Activated effector memory CD4-positive, alpha-beta T cell treated with anti-CD3 and anti-CD28 coated beads, Interleukin-2, amount 50 U/mL, for 16 hours (primary cell): ENCODE measurements at places on chromosomes 4 and X.

GRCh38 chr4:88040707-88041106, 33.3 kb downstream of the PKD2 start:
- DNase-seq: no peak

GRCh38 chr4:61248705-61249104, 48.6 kb downstream of the ADGRL3 start:
- no peak for DNase-seq

DNA sequence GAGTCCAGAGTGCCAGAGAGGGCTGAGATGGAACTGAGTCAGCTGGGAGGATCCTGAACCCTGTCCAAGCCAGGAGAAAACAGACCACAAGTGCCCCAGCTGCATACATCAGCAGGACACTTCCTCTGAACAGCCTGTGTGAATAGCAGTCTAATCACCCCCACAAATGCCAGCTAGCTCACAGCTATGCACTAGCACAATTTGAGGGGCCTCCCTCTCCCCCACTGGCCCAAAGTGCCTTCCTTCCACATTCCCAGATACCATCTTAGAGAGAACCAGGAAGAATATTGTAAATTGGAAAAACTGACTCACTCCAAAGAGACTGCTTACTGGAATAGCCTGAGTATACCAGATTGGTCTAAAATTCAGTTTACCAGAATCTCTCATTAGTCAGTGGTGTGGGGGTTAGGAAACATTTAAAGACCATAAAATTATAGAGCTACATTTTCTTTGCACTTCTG, 292.6 kb upstream of the KLF3 start:
- DNase-seq: no peak

GRCh38 chr4:128579154-128579853, 230.2 kb upstream of the JADE1 start:
- DNase-seq: no peak

GRCh38 chr4:163332526-163333406, at the start of gene NPY1R:
TSS of gene NPY1R (minus strand) at chr4:163332596. CDS start at chr4:163326554, 6,042 bp downstream.
- no peak for DNase-seq

- no peak for DNase-seq
Measured at GRCh38 chrX:20056704-20057103, 60.0 kb downstream of the MAP7D2 start.

DNA sequence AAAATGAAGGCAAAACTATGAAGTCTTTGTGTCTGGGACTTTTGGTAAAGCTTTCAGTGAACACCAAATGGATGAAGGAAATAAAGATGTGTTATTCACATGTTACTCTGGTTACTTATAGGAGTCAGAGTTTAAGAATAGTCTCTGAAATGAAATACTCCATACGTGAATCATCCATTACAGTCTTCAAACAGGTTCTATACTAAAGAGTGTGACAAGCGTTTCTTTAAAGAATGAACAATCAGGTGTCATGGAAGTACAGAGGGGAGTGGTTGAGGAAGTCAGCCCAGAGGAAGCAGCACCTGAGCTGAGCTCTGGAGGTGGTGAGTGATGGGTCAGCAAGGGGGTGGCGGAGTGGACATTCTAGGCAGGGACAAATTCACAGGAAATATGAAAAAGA, 41.8 kb upstream of the SORBS2 start:
- no peak for DNase-seq

DNA sequence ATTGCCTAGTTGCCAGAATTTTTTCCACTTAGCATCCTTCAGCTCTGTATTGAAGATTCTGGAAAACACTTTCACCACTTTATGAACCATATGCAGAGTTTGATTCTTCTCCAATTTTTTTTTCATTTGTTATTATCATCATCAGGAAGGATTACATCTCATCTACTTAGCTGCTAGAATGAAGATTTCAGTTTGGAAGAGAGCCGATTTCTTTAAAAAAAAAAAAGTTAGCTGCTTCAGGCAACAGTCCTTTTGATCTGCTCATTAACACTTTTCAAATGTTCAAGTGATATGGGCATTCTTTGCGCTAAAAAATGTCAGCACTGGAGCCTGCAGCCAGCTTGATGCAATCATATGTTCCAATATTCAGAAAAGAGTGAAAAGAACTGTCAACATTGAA, 76.2 kb downstream of the ANTXR2 start:
- DNase-seq: no peak

- no peak for DNase-seq
Measured at GRCh38 chrX:122504026-122504425, 680.1 kb upstream of the GRIA3 start.

DNA sequence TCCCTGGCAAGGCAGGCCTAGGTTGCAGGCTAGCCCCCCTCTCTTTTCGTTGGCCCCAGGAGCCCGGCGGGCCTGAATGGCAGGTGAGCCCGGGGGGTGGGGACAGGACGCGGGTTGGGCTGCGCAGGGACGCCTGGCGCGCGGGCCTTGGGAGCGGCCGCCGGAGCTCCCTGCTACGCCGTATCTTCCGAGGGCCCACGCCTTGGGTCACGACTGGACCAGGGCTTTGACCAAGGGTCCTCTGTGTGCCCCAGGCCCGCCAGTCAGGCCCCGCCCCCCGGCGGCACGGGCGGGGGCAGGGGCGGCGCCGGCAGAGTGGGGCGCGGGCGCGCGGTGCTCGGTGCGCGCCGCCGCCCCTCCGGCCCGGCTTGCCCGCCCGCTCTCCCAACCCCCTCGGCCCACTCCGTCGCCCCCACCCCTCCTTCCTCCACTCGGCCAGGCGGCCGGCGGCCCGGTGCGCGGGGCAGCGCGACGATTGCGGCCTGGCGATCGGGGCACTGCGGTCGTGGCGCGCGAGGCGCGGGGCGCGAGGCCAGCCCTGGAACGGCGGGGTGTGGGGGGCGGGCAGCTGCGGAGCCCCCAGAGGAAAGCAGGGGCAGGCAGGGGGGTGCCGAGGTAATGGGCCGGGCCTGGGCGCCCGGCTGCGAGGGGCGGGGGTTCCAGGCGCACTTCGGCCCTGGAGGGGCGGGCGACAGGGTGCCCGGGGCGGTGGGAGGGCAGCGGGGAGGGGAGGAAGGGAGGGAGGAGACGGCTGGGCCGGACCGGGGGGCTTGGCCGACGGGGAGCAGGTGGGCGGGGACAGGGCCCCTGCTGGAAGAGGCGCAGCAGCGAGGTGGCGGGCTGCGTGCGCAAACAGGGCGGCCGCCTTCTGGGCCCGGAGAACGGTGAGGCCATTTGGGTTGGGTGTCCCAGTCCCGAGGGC, at the start of gene PRRG3:
Gene PRRG3 (plus strand): TSS at position 798 of the 922 bp plus-strand sequence. CDS start 3,357 bp downstream, outside the sequence.
- DNase-seq: no peak

DNA sequence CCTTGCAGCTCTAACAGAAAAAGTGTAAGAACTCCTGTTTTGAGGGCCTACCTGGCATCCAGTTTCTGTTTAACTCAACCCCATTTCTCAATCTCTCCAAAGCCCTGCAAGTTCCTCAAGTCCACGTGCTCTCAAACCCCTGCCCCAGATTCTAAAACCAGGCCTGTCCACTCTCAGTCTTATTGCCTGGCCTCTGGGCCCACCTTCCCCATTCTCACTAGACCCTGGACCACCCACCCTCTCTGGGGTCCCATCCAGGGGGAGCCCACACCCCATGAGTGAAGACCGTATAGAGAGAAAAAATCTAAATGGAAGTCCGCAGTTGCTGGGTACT, 58.3 kb downstream of the TLR10 start:
- DNase-seq: no peak

- no peak for DNase-seq
Measured at GRCh38 chr4:170242471-170242870, 152.7 kb upstream of the AADAT start.

GRCh38 chrX:97806946-97807345, 923.2 kb downstream of the RPA4 start:
- DNase-seq: no peak

DNA sequence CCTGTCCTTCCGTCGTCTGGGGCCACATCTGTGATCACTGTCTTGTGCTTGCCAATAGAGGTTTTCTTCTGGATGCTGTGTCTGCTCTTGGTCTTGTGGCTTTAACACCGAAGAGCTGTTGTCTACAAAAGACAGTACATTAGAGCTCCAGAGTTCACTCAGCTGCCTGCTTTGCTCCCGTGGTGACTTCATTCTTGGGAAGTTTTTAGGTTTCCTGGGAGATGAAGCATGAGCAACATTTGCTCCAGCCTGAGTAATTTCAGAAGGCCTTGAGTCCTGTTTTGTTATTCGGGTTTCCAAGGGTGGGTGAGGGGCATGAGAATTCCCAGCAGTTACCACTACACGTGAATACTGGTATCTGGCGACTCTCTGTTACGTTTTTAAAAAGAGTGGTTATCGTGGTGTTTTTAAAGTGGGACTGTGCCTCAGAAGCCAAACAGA, 189.2 kb downstream of the SHROOM3 start:
- DNase-seq: no peak

DNA sequence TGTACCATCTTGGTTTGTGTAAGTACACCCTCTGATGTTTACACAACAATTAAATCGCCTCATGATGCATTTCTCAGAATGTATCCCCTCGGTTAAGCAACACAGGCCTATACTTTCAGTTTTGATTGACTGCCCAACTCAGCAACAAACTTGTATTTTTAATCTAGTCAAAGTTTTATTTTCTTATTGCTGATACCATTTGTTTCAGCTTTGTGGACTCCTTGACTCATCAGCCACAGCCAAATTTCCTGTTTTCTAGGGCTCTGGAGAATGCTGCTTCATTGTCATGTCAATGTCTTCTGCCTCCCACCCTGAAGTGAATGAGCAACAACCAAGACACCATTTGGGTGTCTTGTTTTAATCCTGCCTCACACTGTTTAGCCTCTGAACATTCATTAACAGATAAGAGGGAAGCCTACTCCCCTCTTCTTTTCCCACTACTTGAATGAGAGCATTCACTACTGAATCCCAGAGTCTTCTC, 14.0 kb downstream of the BBS12 start:
- no peak for DNase-seq

GRCh38 chr4:97910005-97910404, 233.3 kb downstream of the STPG2 start:
- DNase-seq: no peak

- DNase-seq: no peak
Measured at GRCh38 chr4:6338175-6338950, 68.7 kb downstream of the WFS1 start.

DNA sequence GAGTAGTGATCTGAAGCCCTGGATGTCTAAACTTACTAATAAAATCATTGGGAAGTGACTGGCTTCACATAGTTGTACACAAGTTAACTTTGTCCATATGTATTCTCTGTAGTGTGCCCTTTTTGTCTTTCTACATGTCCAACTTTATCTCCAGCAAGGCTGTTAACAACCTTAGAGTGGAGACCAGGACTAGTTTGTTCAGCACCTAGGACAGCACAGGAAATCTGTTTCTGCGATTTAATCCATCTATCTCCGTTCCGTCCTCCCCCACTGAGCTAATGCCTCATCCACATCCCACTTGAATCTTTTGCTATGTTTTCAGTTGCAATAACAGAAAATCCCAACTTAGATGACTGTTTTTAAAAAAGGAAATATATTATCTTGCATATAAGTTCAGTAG, 3.4 kb upstream of the ARR3 start:
- no peak for DNase-seq

GRCh38 chrX:30659421-30659820, 6.2 kb downstream of the GK start:
- no peak for DNase-seq

- no peak for DNase-seq
Measured at GRCh38 chr4:100969925-100970324, 377.4 kb downstream of the PPP3CA start.

- DNase-seq: no peak
Measured at GRCh38 chrX:105745863-105746262, 76.5 kb upstream of the NRK start.

DNA sequence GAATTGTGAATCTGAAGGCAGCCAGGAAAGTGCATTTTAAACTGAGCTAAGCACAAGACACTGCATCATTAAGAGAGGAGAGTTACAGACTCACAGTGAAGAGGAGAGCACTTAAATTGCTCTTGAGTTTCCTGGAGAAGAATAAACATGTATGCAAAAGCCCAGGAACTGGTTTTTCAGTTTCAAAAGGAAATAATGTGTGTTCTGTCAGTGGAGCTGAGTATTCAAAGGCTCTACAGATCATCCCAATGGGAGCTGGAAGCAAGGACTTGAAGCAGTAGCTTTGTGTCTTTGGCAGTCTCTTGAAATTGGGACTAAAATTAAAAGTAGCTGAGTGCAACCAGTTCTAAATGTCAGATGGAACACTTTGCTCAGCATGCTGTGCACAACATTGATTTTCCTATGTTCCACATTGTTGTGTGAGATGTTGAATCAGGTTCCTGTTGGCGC, 147.5 kb upstream of the ANK2 start:
- DNase-seq: no peak

DNA sequence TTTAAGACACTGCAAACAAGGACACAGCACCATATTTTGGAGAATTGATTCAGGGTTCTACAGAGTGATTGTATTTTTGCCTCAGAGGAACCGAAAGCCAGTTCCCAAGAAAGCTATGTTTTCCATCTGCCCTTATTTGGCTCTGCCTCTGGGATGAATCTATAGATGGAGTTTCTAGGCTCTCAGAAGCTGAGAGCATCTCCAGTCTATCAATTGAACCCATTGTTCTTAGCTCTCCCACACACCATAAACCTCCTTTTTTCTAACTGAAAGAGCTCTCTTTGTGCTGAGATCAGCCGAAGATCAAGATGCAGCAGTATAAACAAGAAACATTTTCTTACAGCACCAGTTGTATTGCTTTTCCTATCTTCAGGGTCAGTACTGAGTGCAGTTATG, 16.9 kb downstream of the PLP1 start:
- no peak for DNase-seq

DNA sequence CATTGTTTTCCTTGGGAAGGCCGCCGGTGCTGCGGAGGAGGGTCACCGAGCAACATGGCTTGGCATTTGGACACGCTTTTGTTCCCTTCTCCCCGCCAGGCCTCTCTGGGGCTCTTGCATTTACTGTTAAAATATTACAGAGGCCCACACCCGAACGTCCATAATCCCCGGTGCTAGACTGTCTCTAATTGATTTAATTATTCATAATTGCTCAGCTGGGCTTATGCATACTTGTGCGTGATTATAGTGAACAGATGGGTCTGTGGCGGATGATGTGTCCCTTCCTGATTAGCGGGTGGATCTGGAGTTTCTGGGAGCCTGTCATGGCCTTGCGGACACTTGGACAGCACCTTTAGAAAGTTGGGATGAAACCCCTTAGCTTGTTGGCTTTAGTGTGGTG, 100.2 kb upstream of the MSX1 start:
- DNase-seq: no peak

DNA sequence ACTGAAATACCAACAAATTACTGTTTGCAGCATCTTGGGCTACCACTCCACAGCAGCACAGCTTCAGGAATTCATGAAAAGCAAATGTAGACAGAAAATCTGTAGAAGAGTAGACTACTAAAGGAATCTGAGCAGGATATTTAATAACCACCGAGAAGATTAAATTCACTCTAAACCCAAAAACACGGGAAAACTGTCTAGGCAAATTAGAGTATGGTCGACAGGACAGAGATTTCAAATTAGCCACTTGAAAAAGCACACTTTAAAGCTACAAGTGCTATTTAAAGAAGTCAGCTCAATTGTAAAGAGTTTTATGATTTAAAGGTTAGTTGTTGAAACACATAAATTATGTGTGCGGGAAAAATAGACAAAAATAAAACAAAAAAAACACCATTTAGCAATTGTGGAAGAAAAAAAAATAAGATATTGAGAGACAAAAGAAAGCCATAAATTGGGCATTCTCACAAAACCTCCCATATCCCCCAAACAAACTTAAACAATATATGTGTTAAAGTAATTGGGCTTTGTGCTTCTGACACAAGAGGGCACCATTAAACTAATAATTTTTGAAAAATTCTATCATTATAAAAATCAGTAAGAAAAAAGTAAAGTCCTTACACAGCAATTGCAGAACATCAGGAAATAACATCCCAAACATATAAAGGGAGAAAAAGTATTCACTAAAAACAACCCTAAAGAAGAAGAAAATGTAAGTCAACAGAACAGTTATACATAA, 880.8 kb downstream of the TECRL start:
- DNase-seq: no peak
